ENCODE measurements at places on chromosomes 2 and 18.

DNA sequence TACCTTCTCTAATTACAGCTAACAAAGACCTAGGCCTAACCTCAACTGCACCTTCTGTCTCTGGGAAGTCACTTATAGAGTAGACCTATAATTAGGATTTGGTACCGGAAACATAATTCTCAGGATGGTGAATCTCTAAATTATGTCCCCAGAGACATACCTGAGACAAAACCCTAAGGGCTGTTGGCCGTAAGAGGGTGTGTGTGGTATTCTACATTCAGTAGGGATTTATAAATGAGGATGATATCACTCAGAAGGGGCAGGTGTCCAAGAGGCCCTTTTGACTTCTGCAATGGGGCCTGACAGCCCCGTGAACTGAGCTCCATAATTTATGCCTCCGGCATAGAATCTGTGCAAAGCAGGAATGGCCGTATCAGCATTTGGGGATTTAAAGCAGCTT, 13.5 kb upstream of the DARS1 start:
- DNase-seq: no peak

- DNase-seq: no peak
Measured at GRCh38 chr2:133516405-133517026, 51.7 kb downstream of the NCKAP5 start.

DNA sequence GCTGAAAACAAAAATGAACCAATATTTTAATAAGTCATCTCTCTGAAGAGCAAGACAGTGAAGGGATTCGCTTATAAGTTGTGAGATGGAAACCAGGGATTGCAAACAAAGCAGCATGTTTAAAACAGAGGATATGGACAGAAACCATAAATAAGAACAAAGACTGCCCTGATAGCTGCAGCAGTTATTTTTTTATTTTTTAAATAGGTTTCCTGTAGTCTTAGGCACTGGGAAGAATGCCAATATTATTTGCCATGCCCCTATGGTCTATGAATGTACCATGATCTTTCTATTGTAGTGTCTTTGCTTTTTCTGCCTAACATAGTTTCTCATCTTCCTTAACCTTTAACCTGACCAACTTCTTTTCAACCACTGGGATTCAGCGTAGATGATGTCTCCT, 1334.0 kb upstream of the NRXN1 start:
- no peak for DNase-seq

DNA sequence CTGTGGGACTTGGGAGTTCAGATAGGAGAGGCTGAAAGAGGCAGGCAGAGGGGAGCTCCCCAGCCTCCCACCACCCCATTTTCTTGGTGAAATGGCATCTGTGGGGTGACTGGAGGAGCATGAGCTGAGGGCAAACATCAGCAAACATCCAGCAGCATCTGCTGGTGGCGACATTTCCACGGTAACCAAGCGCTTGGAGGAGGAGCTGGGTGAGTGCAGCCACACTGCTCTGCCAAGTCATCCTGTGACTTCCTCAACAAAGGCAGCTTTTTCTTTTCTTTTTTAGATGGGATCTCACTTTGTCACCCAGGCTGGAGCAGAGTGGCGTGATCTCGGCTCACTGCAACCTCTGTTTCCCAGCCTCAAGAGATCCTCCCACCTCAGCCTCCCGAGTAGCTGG, 5.6 kb downstream of the TXNL4A start:
- DNase-seq: no peak

DNA sequence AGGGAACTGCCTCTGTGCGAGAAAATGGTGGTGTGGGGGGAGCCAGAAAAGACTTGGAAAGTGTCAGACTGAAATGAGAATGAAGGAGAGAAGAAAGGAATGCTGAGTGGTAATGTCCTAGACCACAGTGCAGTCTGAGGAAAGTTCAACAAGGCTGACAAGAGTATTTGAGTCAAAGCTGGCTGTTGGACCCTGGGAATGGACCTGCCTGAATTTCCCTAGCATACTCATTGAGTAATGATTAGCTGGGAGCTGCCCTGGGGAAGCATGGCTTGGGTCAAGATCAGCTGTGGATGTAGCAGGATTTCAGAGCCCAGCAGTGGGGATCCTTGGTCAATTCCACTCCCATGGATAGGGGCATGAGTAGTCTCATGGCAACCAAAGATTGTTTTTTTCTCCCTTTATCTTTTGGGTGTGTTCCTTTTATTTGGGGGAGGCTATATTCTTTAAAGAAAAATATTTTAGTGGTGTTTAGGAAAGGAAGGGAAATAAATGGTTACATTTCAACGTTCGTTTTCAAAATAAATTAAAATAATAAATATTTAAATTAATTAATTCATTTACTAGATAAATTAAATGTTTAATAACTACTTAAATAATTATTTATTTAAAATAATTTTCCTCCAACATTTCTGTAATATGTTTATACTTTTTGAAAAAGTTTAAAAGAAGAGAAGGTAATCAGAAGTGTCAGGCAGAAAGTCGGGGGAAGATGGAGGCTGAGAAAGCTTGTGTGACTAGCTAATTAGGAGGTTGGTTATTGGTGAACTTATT, 15.9 kb upstream of the LHCGR start:
- DNase-seq: no peak

DNA sequence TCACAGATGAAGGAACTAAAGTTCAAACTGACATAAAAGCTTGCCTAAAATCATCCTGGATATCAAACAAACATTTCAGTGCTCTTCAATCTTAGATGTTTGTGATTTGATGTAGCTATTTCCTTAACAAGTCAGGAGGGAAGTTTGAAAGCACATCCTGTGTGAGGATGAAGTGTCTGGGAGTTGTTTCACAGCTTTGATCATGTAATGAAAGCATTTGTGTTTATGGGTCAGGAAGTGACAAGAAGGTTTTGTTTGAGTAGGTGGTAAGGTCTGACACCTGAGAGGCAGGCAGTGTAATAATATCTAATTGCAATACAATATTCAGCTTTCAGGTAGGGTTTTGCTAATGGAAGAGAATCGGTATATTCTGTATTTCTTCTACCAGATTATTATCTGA, 26.0 kb upstream of the CSRNP3 start:
- DNase-seq: no peak

DNA sequence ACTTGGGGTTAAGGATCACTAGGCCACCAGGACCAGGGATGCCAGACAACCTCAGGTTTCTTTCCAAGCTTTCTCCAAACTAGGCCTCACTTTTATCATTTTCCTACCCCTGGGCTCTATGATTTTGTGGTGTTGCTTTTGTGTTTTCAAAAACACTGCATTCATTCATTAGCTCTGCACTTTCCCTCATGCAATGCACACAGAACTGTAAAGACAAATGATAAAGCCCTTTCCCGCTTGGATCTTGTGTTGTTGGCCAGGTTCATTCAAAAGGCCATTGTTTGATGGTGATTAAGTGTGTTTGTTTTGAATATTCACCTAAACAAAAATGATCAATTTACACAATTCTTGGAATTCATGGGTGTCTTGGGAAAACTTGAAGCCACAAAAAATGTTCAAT, 210.7 kb upstream of the TNP1 start:
- DNase-seq: no peak

- no peak for DNase-seq
Measured at GRCh38 chr2:42404676-42405075, 43.7 kb upstream of the COX7A2L start.

- DNase-seq: no peak
Measured at GRCh38 chr2:237942513-237942899, 24.3 kb upstream of the UBE2F start.

- no peak for DNase-seq
Measured at GRCh38 chr2:209662021-209662420, 109.6 kb upstream of the UNC80 start.

GRCh38 chr2:20065885-20066602, 14.6 kb upstream of the LAPTM4A start:
- peak; percentile 83 for DNase-seq

GRCh38 chr18:27887711-27888495, 289.0 kb downstream of the CDH2 start:
- DNase-seq: no peak

Measured in NCI-H2081 treated with DMSO at 0.1 percent for 48 hours (cell line).